Thyroid gland (tissue), 4 donors: ENCODE measurements at places on chromosomes 2 and 18.

- no peaks in the 10 kb centered on the region for H3K36me3 ChIP-seq
- no peaks in the 10 kb centered on the region for H3K27me3 ChIP-seq
- no peak overlapping the region for H3K4me3 ChIP-seq
- H3K27ac ChIP-seq: no peak overlapping the region
- no peak for DNase-seq
Measured at GRCh38 chr2:120546048-120546864, 189.4 kb upstream of the GLI2 start.

DNA sequence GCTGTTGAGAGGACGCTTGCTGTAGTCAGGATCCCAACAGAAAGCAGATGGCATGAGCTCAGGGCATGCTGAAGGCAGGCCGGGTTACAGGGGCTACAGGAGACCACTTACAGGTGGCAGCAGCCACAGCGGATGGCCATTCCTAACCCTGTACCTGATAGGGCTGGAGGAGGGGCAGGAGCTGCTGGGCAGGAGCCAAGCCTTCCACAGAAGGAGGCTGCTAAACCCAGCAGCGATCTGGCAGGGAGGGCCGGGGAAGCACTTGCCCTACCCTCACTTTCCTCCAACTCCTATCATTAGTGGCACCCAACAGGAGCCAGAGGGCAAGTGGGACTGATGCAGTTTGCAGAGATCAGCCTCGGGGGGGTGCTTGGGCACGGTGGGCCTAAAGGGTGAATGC, 2.0 kb downstream of the ASB18 start:
- DNase-seq: no peak
- no peaks in the 10 kb centered on the region for H3K36me3 ChIP-seq

GRCh38 chr2:102025583-102026267, 34.0 kb downstream of the IL1R2 start:
- no peaks in the 10 kb centered on the region for H3K36me3 ChIP-seq
- DNase-seq: no peak
- peaks cover 2% of the 10 kb centered on the region for H3K4me1 ChIP-seq
- no peaks in the 10 kb centered on the region for H3K27me3 ChIP-seq
- H3K4me3 ChIP-seq: no peak overlapping the region

- H3K27ac ChIP-seq: no peak overlapping the region
- no peak overlapping the region for H3K4me3 ChIP-seq
- no peaks in the 10 kb centered on the region for H3K27me3 ChIP-seq
Measured at GRCh38 chr18:36770315-36770946, 58.4 kb downstream of the TPGS2 start.

- no peaks in the 10 kb centered on the region for H3K27me3 ChIP-seq
- no peak for DNase-seq
- H3K4me3 ChIP-seq: no peak overlapping the region
Measured at GRCh38 chr2:83172841-83173240, 1286.2 kb downstream of the SUCLG1 start.

DNA sequence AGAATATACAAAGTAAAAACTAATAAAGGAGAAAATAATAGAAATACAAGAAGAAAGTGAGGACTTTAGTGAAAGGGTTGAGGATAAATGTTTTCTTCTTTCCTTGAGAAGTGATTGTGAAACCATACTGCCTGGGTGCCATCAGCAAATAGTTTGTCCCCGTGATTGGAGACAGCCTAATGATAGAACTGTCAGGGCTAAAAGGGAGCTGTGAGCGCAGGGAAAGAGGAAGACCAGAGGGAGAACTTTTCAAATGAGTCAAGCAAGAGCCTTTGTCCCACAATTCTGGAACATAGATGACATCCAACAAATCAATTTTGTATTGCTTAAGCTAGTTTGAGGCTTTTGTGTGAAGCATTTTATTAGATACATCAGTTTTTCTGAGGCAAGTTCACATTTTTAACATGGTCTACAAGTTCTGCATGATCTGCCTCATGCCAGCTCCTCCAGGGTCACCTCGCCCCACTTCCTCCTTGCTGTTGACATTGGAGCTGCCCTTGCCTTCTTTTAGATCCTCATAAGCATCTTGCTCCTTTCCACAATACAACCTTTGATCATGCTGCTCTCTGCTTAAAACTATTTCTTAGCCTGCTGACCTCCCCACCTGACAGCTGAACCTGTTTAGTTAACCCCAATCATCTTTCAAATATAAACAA, 213.4 kb upstream of the REG3G start:
- no peaks in the 10 kb centered on the region for H3K36me3 ChIP-seq
- H3K27ac ChIP-seq: no peak overlapping the region
- H3K27me3 ChIP-seq: no peaks in the 10 kb centered on the region
- no peaks in the 10 kb centered on the region for H3K4me1 ChIP-seq
- DNase-seq: no peak
- no peak overlapping the region for H3K4me3 ChIP-seq

GRCh38 chr2:126876631-126877030, 22.1 kb upstream of the TEX51 start:
- no peak overlapping the region for H3K27ac ChIP-seq
- DNase-seq: no peak
- no peak overlapping the region for H3K4me3 ChIP-seq
- H3K27me3 ChIP-seq: no peaks in the 10 kb centered on the region
- H3K4me1 ChIP-seq: no peaks in the 10 kb centered on the region
- H3K36me3 ChIP-seq: no peaks in the 10 kb centered on the region

DNA sequence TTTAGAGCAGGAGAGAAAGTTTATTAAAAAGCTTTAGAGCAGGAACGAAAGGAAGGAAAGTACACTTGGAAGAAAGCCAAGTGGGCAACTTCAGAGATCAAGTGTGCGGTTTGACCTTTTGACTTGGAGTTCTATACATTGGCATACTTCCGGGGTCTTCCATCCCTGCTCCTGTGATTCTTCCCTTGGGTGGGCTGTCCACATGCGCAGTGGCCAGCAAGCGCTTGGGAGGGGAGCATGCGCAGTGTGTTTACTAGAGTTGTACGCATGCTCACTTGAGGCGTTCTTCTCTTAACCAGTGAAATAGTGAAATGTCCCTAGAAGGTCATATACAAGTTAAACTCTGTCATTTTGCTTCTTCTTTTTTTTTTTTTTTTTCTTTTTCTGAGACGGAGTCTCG, 56.9 kb upstream of the ZNF532 start:
- no peaks in the 10 kb centered on the region for H3K4me1 ChIP-seq
- DNase-seq: peak; percentile 17
- H3K4me3 ChIP-seq: no peak overlapping the region
- no peaks in the 10 kb centered on the region for H3K27me3 ChIP-seq

DNA sequence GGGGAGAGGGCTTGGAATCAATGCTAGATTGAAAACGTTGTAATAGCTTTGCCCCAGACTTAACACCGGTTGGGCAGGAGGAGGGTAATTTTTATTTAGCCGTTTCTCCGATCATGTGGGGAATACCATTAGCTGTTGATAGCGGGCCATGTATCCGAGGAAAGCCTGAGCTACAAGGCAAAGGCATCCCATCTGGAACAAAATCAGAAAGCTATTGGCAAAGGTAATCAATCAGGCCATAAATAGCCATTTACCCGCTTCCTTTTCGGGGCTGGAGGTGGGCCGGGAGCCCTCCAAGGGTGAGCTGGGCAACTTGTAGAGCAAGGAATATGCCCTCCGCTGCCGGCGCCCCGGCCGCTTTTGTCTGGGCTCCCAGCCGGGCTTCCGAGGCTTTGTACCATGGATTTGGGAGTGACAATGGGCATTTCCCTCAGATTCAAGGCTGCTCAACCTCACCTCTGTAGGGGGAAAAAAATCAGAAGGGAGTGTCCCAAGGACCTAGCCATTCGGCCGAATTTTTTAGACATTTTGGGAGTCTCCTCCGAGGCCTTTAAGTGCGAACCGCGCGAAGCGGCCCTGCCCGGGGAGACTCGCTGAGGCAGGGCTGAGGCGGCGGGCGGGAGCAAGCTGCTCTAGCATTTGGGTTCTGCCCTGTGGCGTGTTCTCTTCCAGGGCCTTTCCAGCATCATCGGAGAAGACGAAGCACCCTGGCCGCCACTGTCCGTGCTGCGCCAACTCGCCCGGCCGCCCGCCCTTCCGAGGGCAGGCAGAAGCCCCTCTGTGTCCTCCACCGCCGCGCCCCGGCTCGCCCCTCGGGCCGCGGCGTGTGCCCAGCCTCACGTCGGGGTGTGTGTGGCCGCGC, 1.1 kb upstream of the HOXD9 start:
- no peaks in the 10 kb centered on the region for H3K4me1 ChIP-seq
- no peaks in the 10 kb centered on the region for H3K36me3 ChIP-seq
- no peak for DNase-seq
- peak overlapping the region; percentile 28 for H3K4me3 ChIP-seq
- H3K27me3 ChIP-seq: peaks cover 75% of the 10 kb centered on the region
- no peak overlapping the region for H3K27ac ChIP-seq

DNA sequence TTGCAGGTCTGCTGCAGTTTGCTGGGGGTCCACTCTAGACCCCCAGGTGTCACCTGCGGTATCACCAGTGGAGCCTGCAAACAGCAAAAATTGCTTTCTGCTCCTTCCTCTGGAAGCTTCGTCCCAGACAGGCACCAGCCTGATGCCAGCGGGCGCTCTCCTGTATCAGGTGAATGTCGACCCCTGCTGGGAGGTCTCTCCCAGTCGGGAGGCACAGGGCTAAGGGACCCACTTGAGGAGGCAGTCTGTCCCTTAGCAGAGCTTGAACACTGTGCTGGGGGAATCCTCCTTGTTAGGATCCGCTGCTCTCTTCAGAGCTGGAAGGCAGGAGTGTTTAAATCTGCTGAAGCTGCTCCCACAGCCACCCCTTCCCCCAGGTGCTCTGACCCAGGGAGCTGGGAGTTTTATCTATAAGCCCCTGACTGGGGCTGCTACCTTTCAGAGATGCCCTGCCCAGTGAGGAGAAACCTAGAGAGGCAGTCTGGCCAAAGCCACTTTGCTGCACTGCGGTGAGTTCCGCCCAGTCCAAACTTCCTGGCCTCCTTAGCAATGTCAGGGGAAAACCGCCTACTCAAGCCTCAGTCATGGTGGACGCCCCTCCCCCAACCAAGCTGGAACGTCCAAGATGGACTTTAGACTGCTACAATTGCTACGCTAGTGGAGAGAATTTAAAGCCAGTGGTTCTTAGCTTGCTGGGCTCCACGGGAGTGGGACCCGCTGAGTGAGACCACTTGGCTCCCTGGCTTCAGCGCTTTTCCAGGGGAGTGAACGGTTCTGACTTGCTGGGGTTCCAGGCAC, 652.5 kb downstream of the KCNJ3 start:
- DNase-seq: no peak
- H3K27ac ChIP-seq: no peak overlapping the region
- H3K27me3 ChIP-seq: no peaks in the 10 kb centered on the region
- H3K4me1 ChIP-seq: no peaks in the 10 kb centered on the region
- H3K36me3 ChIP-seq: no peaks in the 10 kb centered on the region

- peak; percentile 76 for DNase-seq
- no peaks in the 10 kb centered on the region for H3K27me3 ChIP-seq
- no peak overlapping the region for H3K4me3 ChIP-seq
- H3K4me1 ChIP-seq: peaks cover 13% of the 10 kb centered on the region
- H3K36me3 ChIP-seq: no peaks in the 10 kb centered on the region
Measured at GRCh38 chr18:23995180-23995579, 19.4 kb upstream of the TTC39C start.

DNA sequence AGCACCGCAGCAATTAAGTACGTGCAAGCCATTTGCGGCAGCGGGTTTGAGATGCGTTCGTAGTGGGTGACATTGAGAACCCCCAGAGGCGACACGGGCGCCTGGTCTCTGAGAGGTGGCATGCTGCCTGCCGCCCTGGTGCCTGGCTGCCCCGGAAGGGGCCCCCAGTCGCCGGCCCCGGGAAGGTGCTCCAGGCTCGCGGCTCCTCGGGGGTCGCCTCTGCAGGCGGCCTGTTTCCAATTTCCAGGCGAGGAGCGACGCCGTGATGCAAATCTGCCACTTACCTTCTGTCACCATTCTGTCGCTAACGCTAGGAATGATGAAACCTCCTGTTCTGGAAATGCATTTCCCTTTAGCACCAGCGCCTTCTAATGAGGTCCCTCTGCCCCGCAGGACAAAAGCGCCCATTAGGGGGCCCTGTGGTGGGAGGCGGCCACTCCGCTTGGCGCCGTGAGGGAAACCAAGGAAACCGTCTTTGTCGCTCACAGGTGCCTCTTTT, 13.0 kb downstream of the KIF5C start:
- peak; percentile 7 for DNase-seq
- no peak overlapping the region for H3K27ac ChIP-seq
- peak overlapping the region; percentile 29 for H3K4me3 ChIP-seq
- peaks cover 11% of the 10 kb centered on the region for H3K4me1 ChIP-seq
- H3K36me3 ChIP-seq: no peaks in the 10 kb centered on the region
